Activated CD4-positive, alpha-beta T cell treated with anti-CD3 and anti-CD28 coated beads, Interleukin-2, amount 10 ng/mL, durations not matched to agents 24 days and 14 days (primary cell): ENCODE measurements at places on chromosomes 11 and 22. TPM values are rescaled to one million over a fixed set of nuclear protein-coding genes. Genes with fewer than 3 reads are reported as not detected.

- H3K27me3 ChIP-seq: no peaks in the 10 kb centered on the region
- DNase-seq: no peak
- H3K27ac ChIP-seq: no peak overlapping the region
These were observed 5.1 kb downstream of the SAA1 start for GRCh38 chr11:18271206-18271605.

DNA sequence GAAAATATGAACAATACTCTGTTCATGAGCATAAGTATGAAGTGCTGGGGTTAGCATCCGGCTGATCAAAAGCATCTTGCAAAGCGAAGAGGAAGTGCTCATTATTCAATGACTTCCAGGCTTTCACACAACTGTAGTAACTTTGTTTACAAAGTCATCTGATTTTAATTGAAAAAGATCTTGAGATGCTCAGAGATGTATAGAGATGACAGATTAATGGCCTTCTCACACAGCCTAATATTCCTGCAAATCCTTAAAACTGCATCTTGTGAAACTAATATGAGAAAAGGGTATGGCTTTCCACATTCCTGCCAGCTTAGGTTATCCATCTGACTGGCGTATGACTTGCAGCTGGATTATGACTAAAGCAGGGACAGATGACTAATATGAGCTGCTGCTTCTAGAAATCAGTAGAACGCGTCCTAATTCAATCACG lies 125.4 kb downstream of the CASP12 start:
- DNase-seq: no peak
- H3K4me3 ChIP-seq: no peak overlapping the region
- H3K27me3 ChIP-seq: no peaks in the 10 kb centered on the region
- peaks cover 4% of the 10 kb centered on the region for H3K36me3 ChIP-seq

GRCh38 chr11:93741882-93742226 lies 382 bp downstream of the C11orf54 start:
- peak overlapping the region; percentile 100 for H3K4me3 ChIP-seq
- no peaks in the 10 kb centered on the region for H3K27me3 ChIP-seq
- H3K36me3 ChIP-seq: peaks cover 47% of the 10 kb centered on the region
- H3K4me1 ChIP-seq: peaks cover 38% of the 10 kb centered on the region
- no peak for DNase-seq

DNA sequence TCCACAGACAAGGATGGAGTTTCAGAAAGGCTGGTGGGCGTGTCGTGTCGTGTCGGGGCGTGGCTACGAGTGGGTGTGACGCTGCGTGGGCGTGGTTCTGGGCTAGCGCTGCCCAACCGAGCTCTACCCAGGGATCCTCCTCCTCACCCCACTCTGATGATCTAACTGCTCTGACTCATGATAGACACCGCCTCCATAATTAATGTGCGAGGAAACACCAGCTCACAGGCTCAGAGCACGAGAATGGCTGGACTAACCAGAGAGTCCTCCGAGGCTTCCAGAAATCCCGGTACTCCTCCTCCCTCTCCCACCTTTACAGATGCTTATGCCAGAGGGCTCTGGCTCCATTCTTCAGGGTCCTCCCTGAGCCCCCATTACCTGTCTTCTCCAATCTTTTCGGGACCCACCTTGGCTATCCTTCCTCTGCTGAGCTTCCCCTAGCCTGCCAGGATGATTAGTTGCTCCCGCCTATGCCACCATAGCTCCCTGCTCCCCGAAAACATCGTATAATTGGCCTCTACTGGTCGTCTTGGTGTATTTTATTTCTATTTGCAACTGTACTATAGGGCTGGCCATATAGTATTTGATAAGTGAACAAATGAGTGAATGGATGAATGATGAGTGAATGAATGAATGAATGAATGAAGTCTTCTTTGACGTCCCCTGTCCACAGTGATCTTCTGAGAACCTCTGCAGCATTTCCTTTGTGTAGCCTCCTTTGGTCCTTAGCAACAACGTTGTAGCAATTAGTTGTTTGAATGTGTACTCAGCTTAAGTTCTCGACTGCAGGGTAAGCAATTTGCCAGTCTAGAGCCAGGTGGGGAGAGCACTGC lies 21.7 kb downstream of the TMPRSS13 start:
- H3K4me1 ChIP-seq: peaks cover 18% of the 10 kb centered on the region
- no peaks in the 10 kb centered on the region for H3K27me3 ChIP-seq
- peak overlapping the region; percentile 72 for H3K4me3 ChIP-seq
- no peaks in the 10 kb centered on the region for H3K36me3 ChIP-seq
- DNase-seq: peak; percentile 92
- H3K27ac ChIP-seq: peak overlapping the region; percentile 90

GRCh38 chr22:40044870-40045834 lies 50.4 kb downstream of the FAM83F start:
- H3K27me3 ChIP-seq: peaks cover 2% of the 10 kb centered on the region
- H3K4me3 ChIP-seq: peak overlapping the region; percentile 92
- peak; percentile 91 for DNase-seq
- H3K27ac ChIP-seq: peak overlapping the region; percentile 99
- peaks cover 17% of the 10 kb centered on the region for H3K4me1 ChIP-seq

DNA sequence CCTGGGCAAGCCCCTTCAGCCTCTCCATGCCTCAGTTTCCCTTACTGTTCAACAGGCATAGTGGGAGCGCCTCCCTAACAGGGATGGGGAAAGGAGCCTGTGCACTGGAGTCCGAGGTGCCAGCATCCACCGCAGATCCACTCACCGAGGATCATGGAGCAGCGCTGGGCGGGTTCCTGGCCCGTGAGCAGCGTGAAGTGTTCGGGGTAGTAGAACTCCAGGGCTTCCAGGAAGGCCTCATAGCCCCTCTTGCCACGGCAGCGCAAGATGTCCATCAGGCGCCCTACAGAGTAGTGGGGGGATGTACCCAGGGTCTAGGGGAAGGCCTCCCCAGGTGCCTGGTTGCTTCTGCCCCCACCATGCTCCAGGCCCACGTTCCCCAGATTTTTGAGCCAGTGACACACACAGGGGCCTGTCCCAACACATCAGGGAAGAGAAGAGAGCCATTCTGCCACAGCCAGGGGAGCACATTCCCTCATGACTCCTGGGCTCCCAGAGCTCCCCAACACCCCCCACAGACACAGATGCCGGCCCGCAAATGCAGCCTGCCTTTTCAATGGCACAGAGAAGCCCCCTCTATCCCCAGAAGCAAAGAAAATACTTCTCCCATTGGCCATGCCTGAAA lies 1.3 kb downstream of the CARD10 start:
- no peak overlapping the region for H3K27ac ChIP-seq
- no peaks in the 10 kb centered on the region for H3K36me3 ChIP-seq
- peaks cover 56% of the 10 kb centered on the region for H3K27me3 ChIP-seq
- peak overlapping the region; percentile 67 for H3K4me3 ChIP-seq

- no peak overlapping the region for H3K4me3 ChIP-seq
- H3K27ac ChIP-seq: no peak overlapping the region
- no peak for DNase-seq
- H3K36me3 ChIP-seq: no peaks in the 10 kb centered on the region
These were observed 135.7 kb downstream of the C11orf91 start for GRCh38 chr11:33564856-33565453.

DNA sequence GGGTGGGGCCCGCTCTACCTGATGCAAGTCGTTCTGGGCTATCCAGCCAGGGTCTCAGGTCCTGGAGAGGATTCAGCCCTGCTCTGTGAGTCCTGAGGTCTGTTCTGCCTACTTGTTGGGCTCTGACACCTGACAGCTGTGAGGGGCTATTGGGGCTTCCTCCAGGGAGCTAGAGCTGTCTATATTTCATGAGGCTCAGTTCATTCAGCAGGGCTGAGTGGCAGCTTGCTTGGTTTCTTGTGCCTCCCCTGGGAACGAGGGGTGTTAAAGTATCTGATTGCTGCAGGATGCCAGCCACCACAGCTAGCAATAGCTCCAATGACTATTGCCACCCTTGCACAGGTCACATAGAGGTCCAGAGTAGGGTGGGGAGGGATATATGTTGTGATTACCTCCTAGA lies 26.7 kb downstream of the INSC start:
- no peak overlapping the region for H3K4me3 ChIP-seq
- H3K4me1 ChIP-seq: peaks cover 2% of the 10 kb centered on the region
- peaks cover 9% of the 10 kb centered on the region for H3K27me3 ChIP-seq

GRCh38 chr11:131985846-131986301 lies 615.5 kb downstream of the NTM start:
- H3K27me3 ChIP-seq: no peaks in the 10 kb centered on the region
- H3K27ac ChIP-seq: no peak overlapping the region
- no peak overlapping the region for H3K4me3 ChIP-seq
- DNase-seq: no peak

GRCh38 chr22:25645266-25645665 lies 80.8 kb downstream of the GRK3 start:
- no peak overlapping the region for H3K4me3 ChIP-seq
- peak overlapping the region; percentile 27 for H3K27ac ChIP-seq
- H3K36me3 ChIP-seq: peaks cover 53% of the 10 kb centered on the region
- H3K27me3 ChIP-seq: no peaks in the 10 kb centered on the region
- DNase-seq: no peak
- H3K4me1 ChIP-seq: peaks cover 30% of the 10 kb centered on the region

- DNase-seq: no peak
- no peaks in the 10 kb centered on the region for H3K36me3 ChIP-seq
- no peaks in the 10 kb centered on the region for H3K4me1 ChIP-seq
- no peak overlapping the region for H3K4me3 ChIP-seq
- no peaks in the 10 kb centered on the region for H3K27me3 ChIP-seq
These were observed 1295.0 kb downstream of the JRKL start for GRCh38 chr11:97684486-97685439.

GRCh38 chr11:83272627-83273026 lies 13.5 kb downstream of the CCDC90B start:
- H3K4me3 ChIP-seq: no peak overlapping the region
- H3K4me1 ChIP-seq: peaks cover 7% of the 10 kb centered on the region
- peaks cover 50% of the 10 kb centered on the region for H3K36me3 ChIP-seq
- H3K27ac ChIP-seq: no peak overlapping the region

DNA sequence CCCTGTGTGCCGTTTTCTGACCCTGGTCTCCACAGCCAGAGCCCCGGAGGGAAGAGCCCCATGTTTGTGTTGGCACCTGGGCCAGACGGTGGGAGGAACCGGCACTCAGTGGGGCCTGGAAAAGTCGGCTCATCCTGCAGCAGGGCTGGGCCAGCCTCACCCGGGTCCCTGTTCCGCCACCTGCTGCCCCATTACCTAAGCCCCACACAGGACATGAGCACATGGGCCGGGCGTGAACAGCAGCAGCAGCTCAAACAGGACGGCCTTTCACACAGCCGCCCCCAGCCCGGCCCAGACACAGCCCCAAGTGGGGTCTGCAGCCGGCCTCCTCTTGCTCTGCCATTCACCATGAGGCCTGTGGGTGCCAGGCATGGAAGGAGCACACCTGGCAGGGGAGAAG lies 302.4 kb downstream of the MN1 start:
- H3K27me3 ChIP-seq: no peaks in the 10 kb centered on the region
- no peaks in the 10 kb centered on the region for H3K36me3 ChIP-seq
- H3K4me1 ChIP-seq: no peaks in the 10 kb centered on the region
- no peak overlapping the region for H3K27ac ChIP-seq
- H3K4me3 ChIP-seq: no peak overlapping the region

DNA sequence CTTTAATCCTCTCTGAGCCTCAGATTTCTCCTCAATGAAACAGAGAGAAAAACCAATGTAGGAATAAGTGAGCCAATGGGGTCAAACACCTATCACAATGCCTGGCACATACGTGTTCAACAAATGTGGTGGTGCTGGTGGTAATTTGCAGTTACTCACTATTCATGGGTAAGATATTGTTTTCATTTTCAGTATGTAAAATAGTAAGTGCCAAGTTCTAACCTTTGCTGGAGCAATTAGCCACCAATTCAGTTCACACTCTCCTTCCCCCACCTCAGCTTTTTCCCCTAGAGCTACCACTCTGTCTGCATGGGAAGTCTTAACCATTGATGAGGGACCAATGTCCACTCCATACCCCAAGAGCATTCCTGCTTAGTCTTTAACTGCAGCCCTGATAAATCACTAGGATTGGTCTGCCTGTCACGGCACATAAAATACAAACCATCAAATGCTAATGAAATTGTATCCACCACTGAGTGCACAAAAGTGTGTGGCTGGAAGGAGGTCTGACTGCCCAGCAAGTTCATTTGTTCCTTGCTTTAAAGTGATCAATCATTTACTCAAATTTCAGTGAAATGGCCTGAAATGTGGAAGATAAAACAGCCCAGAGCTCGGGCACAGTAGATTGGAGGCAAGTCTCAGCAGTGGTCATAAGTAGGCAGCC lies 187.4 kb upstream of the API5 start:
- no peak for DNase-seq
- H3K4me3 ChIP-seq: no peak overlapping the region
- H3K27me3 ChIP-seq: no peaks in the 10 kb centered on the region
- no peak overlapping the region for H3K27ac ChIP-seq
- no peaks in the 10 kb centered on the region for H3K36me3 ChIP-seq

GRCh38 chr11:84588131-84588829 lies 1038.9 kb downstream of the DLG2 start:
- no peak overlapping the region for H3K4me3 ChIP-seq
- no peaks in the 10 kb centered on the region for H3K27me3 ChIP-seq
- DNase-seq: no peak

DNA sequence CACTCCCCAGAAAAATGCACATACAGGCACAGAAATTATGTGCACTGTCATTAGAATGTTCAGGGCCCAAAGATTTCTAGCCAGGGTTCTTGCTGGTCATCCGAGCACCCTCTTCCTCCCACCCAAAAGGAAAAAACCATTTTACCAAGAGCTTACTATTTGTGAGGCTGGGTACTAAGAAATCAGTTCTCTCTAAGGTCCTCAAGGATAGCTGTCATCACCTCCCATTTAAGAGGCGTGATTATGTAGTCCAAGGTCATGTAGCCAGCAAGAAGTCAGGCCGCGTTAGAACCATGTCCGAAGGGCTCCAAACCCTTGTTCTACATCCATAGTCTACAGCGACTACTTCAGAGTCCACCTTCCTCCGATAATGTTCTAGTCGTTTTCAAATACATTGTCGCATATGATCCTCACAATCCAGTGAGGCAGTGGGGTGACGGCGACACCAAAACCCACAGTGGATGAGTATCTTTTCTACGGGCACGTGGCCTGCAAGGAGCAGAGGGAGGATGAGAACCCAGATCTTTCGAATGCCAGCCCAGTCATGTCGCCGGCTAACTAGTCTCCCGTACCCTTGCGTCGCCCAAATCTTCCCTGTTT lies 634 bp downstream of the TIMM8B start:
- peak overlapping the region; percentile 100 for H3K4me3 ChIP-seq
- H3K27me3 ChIP-seq: peaks cover 2% of the 10 kb centered on the region
- H3K4me1 ChIP-seq: peaks cover 48% of the 10 kb centered on the region
- peak; percentile 82 for DNase-seq

DNA sequence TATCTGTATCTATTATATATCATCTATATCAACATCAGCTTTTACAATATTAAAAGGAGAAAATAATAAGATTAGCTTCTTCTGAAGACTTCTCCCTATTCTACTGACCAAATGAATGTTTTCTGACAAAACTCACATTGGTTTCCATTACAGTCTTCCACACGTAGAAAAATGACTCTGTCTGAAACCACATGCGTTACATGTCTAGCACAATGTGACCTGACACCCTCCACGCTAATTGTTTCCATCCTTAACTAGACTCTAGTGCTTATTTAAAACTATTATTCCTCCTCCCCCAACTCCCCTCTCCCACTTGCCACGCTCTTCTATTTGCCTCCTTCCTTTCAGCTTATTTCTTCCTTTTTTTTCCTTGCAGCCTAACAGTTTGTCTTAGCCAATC lies 172.1 kb downstream of the ADAMTS15 start:
- DNase-seq: no peak
- no peak overlapping the region for H3K27ac ChIP-seq
- H3K36me3 ChIP-seq: no peaks in the 10 kb centered on the region
- H3K4me3 ChIP-seq: no peak overlapping the region

MFRP gene
- not detected in 2 replicates for total RNA-seq

NXPE4 gene
- not detected in 2 replicates for total RNA-seq

TRPM5 gene
- total RNA-seq: not detected in 2 replicates

OPCML gene
- not detected in 2 replicates for total RNA-seq
